ENCODE measurements at places on chromosomes 11 and 22.

- no peak for DNase-seq
Observed at GRCh38 chr11:84289381-84289906, 1003.3 kb upstream of the CCDC90B start.

- DNase-seq: no peak
Observed at GRCh38 chr22:32127904-32128303, 31.2 kb downstream of the C22orf42 start.

- DNase-seq: no peak
Observed at GRCh38 chr11:122082205-122082604, 33.8 kb downstream of the BLID start.

- no peak for DNase-seq
Observed at GRCh38 chr11:58330861-58331260, 28.0 kb downstream of the OR5B17 start.

DNA sequence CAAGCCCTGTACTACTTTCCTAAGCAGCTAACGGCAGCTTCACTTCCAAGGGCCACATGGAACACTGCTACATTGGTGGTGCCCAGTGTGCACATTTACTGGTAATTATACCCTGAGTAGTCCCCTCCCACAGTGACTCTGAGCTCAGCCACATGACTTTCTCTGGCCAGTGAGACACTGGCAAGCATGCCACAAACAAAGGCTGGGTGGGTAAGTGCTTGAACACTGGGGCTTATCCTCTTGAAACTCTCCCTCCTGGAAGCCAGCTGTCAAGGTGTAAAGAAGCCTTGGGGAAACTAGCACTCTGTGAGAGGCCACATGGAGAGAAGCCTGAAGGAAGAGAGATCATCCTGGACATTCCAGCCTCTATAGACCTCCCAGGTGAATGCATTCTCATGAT lies 54.4 kb upstream of the DRD2 start:
- DNase-seq: no peak

DNA sequence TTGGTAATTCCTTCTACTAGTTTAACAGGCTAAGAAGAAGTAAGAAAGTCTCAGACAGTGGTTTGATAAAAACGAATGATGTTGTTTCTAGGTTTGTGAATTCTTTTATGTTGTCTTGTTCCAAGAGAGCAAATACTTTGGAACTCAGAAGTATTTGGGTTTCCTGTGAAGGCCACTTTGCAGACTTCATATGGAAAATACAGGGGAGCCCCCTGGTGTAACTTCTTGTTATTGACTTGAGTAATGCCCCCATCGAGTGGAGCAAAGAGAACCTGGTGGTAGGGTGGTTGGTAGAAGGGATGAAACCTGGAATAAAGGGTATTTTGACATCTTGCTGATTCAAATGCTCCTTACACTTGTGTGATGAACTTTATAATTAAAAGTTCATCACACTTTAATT lies 40.0 kb upstream of the PTH start:
- DNase-seq: no peak

- no peak for DNase-seq
Observed at GRCh38 chr11:115421352-115421991, 82.7 kb downstream of the CADM1 start.

DNA sequence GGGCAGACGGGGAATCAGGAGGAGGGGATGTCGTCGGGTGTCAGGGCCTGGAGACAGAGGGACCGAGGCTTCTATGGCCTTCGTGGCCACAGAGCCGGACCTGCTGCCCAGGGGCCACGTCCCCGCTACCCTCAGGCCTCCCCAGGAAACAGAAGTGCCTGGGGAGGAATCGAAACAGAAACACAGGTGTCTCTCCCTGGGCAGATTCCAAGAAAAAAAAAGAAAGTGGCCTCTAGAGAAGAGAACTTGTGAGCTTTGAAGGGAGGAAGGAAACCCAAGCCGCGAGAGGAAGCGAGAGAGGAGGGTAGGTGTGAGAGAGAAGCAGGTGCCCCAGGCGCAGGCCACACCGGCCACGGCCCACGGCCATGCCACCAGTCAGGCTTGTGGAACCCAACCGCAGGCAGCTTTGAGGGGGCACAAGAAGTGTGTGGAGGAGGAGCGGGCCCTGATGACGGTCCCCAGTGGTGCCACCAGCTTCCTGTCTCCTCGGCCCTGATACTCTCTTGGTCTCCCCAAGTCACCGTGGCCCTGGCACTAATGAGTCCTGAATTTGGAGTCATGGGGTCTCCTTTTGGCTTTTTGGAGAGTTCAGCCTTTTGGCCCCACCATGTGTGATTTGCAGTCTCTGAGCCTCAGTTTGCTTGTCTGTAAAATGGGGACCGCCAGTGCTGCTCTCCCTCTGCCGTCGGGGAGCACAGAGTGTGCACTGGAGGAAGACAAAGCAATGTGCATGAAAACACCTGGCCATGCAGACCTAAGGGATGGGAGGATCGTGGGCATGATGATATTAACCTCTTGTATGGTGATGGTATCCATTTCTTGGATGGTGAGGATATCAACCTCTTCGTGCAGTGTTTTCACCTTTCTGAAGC lies 25.2 kb downstream of the LIF start:
- DNase-seq: peak; percentile 73

DNA sequence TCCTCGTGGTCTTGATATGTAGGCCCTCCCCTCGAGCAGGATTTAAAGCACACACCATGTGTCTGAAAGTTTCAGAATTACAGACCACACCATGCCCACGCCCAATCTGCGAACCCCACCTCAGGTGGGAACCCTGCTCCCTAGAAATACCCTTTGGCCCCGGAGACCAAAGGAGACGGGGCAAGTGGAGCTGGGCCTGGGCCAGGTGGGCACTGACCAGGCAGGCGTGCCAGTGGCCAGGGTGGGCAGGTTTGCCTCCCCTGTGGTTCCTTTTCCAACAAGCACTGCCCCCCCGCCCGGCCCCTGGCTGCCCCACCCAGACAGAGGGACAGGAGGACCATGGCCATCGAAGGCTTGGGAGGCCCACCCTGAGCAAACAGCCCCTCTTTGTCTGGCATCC lies 400.4 kb downstream of the TBC1D22A start:
- no peak for DNase-seq

- no peak for DNase-seq
Observed at GRCh38 chr11:16924462-16924825, 89.8 kb downstream of the PLEKHA7 start.

DNA sequence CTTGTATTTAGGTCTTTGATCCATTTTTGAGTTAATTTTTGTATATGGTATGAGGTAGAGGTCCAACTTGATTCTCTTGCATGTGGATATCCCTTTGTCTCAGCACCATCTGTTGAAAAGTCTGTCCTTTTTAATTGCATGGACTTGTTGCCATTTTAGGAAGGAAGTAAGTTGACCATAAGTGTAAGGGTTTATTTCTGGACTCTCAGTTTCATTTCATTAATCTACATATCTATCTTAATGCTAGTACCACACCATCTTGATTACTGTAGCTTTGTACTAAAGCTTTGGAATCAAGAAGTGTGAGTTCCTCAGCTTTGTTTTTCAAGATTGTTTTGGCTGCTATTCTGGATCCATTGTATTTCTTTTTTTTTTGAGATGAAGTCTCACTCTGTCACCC lies 31.4 kb downstream of the CBL start:
- no peak for DNase-seq

GRCh38 chr22:33654173-33654895 lies 265.9 kb downstream of the LARGE1 start:
- no peak for DNase-seq

GRCh38 chr11:107856180-107856980 lies 2.2 kb downstream of the SLC35F2 start:
- no peak for DNase-seq

DNA sequence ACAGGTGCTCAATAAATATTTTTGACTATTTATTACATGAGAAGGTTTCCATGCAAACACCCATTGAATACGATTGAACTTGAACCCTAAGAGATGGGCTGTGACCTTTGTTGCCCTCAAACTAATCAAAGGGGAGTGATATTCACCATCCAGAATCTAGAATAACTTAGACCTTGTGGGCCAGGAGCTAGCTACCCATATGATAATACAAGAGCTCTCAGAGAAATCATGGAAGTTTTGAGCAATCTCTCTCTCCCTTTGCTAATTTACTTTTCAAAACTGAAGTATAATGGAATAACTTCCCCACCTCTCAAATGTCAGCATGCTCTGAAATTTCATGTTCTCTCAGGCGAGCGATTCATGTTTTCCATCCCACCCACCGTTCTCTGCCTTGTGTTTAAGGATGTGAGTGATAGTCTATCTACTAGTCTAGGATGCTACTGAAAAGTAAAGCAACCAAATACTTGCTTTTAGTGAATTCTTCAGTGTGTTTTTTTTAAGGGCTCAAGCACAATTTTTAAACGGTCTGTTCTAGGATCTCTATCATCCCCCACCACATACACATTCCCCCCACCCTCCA lies 33.3 kb downstream of the BARX2 start:
- no peak for DNase-seq

DNA sequence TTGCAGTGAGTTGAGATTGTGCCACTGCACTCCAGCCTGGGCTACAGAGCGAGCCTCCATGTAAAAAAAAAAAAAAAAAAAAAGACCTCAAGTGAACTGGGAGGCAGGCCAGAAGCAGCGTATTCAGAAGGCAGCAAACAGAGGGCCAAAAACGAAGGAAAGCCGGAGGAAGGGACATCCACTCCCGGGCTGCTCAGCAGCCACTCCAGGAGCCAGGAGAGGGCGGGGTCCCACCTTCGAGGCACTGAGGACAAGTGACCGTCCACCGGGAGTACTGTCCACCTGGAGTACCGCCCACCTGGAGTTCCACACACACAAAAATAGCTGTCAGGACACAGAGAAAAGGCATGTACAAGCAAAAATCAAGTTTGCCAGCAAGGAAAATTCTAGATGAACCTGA lies 5.5 kb downstream of the TOLLIP start:
- DNase-seq: no peak

DNA sequence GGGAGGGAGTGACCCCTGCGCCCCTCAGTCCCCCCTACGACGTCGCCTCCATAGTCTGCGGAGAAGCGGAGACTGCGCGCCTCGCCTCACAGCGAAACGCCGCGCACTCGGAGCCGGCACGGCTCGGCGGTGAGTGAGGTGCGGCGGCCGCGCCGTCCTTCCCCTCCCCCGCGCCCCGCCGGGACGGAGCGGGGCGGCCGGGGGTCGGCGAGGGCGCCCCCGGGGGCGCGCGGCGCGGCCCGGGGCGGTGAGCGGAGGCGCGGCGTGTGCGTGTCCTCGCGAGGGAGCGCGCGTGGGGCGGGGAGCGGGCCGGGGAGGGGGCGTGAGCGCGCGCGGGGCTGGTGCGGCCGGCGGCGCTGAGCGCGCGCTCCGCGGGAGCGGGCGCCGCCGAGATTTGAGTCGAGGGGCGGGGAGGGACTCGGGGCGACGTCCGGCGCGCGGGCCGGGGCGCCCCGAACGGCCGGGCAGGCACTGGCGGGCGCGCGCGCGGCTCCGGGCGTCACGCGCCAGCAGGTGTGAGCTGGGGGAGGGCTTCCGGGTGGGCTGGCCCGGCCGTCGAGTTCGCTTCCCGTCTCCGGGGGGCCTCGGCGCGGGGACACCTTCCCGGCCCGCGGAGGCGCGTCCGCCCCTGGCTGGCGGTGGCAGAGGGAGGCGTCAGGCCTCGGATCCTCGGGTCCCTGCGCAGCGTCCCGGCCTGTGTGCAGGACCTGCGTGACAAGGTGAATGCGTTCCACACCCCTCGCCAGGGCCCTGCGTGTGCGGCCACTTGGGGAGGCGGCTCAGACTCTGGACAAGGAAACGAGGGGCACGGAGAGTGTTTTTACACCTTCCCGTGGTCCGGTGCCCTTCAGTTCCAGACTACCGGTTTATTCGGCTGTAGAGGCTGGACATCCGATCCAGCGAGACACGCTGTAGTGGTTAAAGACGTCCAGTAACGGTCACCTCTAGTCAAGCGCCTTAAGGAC lies 50.4 kb downstream of the FAM83F start:
- peak; percentile 78 for DNase-seq

- DNase-seq: no peak
Observed at GRCh38 chr11:73859671-73860070, 17.0 kb downstream of the COA4 start.

- DNase-seq: no peak
Observed at GRCh38 chr11:40882301-40882700, 577.2 kb downstream of the LRRC4C start.

DNA sequence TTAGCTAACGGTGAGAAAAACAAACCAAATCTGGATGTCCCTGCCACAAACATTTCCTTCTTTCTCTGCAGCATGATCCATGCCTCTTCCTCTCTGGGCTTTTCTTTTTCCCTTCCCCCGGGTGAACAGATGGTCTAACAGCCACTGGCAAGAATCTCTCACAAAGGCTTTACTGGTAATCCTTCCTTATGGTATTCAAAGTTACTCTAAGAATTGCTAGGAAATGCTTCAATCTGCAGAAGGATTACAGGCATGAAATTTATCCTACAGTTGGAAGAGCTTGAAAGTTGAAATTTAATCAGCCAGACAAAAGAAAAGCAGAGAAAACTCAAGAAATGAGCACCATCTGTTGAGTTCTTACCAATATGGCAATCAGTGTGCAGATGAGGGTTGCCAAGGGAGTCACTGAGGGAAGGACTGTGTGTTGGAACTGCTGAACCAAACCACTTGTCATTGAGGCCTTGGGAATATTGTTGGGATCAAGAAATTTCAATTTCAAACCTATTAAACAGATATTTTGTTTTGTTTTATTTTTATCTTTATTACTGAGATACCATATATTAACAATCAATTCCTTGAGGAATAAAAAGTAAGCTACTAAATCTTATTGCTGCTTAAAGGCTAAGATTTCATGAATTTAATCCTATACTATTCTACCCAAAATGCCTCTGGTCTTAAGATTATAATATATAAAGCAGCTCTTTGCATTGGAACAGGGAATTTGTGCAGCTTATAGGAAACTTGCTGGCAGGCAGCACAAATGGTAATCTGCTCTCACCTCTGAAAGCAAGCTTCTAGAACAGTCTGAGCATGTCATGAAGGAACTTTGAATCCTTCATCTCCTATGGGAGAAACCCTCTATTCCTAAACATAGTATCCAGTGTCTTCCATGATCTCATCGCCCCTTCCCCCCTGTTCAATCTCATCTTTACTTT lies 29.7 kb upstream of the NDUFC2 start:
- no peak for DNase-seq

Measured in CD4-positive, alpha-beta memory T cell (primary cell).